MCF 10A (cell line): ENCODE measurements at places on chromosomes 3 and 15. TPM values are rescaled to one million over a fixed set of nuclear protein-coding genes. Genes with fewer than 3 reads are reported as not detected.

DNA sequence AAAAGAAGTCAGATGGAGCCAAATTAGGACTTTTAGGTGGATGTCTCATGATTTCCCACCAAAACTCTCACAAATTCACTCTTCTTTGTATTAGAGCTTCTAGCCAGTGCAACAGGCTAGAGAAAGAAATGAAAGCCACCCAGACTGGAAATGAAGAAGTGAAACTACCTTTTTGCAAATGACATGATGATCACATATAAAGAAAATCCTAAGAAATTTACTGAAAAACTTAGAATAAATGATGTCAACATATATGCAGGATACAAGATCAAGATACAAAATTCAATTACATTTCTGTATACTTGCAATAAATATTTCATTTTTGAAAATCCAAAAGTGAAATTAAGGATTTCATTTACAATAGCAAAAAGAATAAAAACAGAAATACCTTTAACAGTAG, 110.8 kb downstream of the LRIG1 start:
- H3K27ac ChIP-seq, result no peak overlapping the region
- DNase-seq, result no peak
- no peak overlapping the region for H3K4me3 ChIP-seq
- H3K4me1 ChIP-seq, result no peaks in the 10 kb centered on the region
- H3K27me3 ChIP-seq, result no peaks in the 10 kb centered on the region
- peaks cover 45% of the 10 kb centered on the region for H3K36me3 ChIP-seq

- peak; percentile 58 for DNase-seq
- no peak overlapping the region for H3K27ac ChIP-seq
- H3K4me1 ChIP-seq, result peaks cover 6% of the 10 kb centered on the region
These were observed 96.1 kb downstream of the MCTP2 start for GRCh38 chr15:94327356-94327936.

Gene NUP210
- total RNA-seq, result 6.9 and 8.4 TPM in 2 replicates

GRCh38 chr3:157508461-157508860, 5.2 kb upstream of the VEPH1 start:
- H3K27me3 ChIP-seq, result peaks cover 36% of the 10 kb centered on the region
- H3K4me1 ChIP-seq, result no peaks in the 10 kb centered on the region
- H3K36me3 ChIP-seq, result no peaks in the 10 kb centered on the region
- no peak overlapping the region for H3K4me3 ChIP-seq

- H3K27ac ChIP-seq, result no peak overlapping the region
- peaks cover 24% of the 10 kb centered on the region for H3K36me3 ChIP-seq
- H3K4me1 ChIP-seq, result peaks cover 6% of the 10 kb centered on the region
- DNase-seq, result no peak
- no peaks in the 10 kb centered on the region for H3K27me3 ChIP-seq
These were observed 60.1 kb downstream of the SUMF1 start for GRCh38 chr3:4406746-4407568.

Gene A4GNT
- total RNA-seq, result not detected in 2 replicates

Gene ANKRD63
- total RNA-seq, result not detected in 2 replicates

Gene XRN1
- total RNA-seq, result 21.7 and 35.1 TPM in 2 replicates

Gene COL6A6
- total RNA-seq, result not detected in 2 replicates

Gene POPDC2
- total RNA-seq, result 0.91 and 0.93 TPM in 2 replicates

- peak overlapping the region; percentile 15 for H3K4me3 ChIP-seq
- DNase-seq, result peak; percentile 48
- H3K36me3 ChIP-seq, result no peaks in the 10 kb centered on the region
- peak overlapping the region; percentile 89 for H3K27ac ChIP-seq
- no peaks in the 10 kb centered on the region for H3K27me3 ChIP-seq
- peaks cover 36% of the 10 kb centered on the region for H3K4me1 ChIP-seq
These were observed 235.9 kb downstream of the LPP start for GRCh38 chr3:188389711-188390342.

Gene ECE2
- total RNA-seq, result not detected in 2 replicates

Gene ATP13A4
- total RNA-seq, result not detected in 2 replicates

DNA sequence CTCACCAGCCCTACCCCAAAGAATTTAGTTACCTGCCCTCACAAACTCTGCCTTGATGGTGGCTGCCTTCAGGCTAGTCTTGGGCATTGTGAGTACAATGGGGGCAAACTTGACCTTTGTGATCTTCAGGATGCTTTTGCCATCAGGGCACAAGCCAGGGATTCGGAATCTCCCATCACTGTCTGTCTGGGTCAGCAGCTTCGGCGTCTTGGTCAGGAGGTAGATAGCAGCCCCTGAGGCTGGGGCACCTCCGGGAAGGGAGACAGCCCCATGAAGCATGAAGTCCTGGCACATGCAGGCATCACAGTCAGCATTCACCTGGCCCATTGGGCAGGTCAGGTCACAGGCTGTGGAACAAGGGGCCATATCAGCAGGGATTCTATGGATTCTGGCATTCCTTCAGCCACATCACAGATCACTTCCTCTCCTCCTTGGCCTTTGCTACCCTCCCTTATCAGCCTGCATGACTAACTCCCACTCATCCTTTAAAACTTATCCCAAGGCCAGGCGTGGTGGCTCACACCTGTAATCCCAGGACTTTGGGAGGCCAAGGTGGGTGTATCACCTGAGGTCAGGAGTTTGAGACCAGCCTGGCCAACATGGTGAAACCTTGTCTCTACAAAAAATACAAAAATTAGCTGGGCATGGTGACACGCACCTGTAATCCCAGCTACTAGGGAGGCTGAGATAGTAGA, 6.9 kb downstream of the CILP start:
- no peak overlapping the region for H3K27ac ChIP-seq
- no peak overlapping the region for H3K4me3 ChIP-seq
- H3K4me1 ChIP-seq, result no peaks in the 10 kb centered on the region
- DNase-seq, result no peak
- H3K36me3 ChIP-seq, result no peaks in the 10 kb centered on the region
- H3K27me3 ChIP-seq, result no peaks in the 10 kb centered on the region

Gene RARRES1
- not detected in 2 replicates for total RNA-seq

Gene ZMYND10
- total RNA-seq, result 0.68 and 1.0 TPM in 2 replicates

GRCh38 chr15:62066663-62067447, at the start of gene C2CD4A:
C2CD4A (plus strand) TSS chr15:62066977; CDS start chr15:62067614, 637 bp downstream.
- peaks cover 24% of the 10 kb centered on the region for H3K4me1 ChIP-seq
- H3K27me3 ChIP-seq, result peaks cover 10% of the 10 kb centered on the region
- DNase-seq, result peak; percentile 63

Gene WDR49
- total RNA-seq, result 0.54 and 0.98 TPM in 2 replicates

Gene ZNF385D
- total RNA-seq, result 1.5 and 1.8 TPM in 2 replicates

- no peak overlapping the region for H3K27ac ChIP-seq
- H3K27me3 ChIP-seq, result no peaks in the 10 kb centered on the region
- H3K4me3 ChIP-seq, result no peak overlapping the region
- peaks cover 9% of the 10 kb centered on the region for H3K36me3 ChIP-seq
- H3K4me1 ChIP-seq, result no peaks in the 10 kb centered on the region
These were observed 22.5 kb downstream of the MAP2K5 start for GRCh38 chr15:67564968-67565345.

DNA sequence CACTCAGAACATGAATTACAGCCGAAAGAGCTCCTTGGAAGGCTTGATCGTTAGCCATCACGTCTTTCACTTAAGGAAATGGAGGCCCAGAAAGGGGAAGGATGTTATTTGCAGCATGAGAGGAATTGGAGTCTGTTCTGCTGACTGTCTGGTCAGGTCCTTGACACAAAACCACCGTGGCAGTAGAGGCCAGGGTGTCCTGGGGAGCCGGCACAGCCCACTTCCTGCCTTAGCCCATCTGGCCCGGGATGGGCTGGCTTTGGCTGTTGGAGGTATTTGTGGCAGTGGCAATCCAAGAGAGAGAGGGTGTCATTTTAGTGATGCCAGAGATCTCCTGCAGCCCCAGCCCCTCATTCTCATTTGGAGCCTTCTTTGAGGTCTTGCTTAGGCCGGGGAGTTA, 37.4 kb downstream of the ST6GAL1 start:
- no peak overlapping the region for H3K27ac ChIP-seq
- H3K4me3 ChIP-seq, result no peak overlapping the region
- H3K36me3 ChIP-seq, result peaks cover 18% of the 10 kb centered on the region
- no peaks in the 10 kb centered on the region for H3K27me3 ChIP-seq

- H3K4me1 ChIP-seq, result peaks cover 3% of the 10 kb centered on the region
- no peak for DNase-seq
- no peaks in the 10 kb centered on the region for H3K27me3 ChIP-seq
- peaks cover 56% of the 10 kb centered on the region for H3K36me3 ChIP-seq
These were observed 60.4 kb downstream of the UQCC5 start for GRCh38 chr3:52596658-52597265.

- H3K4me3 ChIP-seq, result no peak overlapping the region
- H3K27me3 ChIP-seq, result no peaks in the 10 kb centered on the region
- H3K27ac ChIP-seq, result no peak overlapping the region
- peaks cover 7% of the 10 kb centered on the region for H3K4me1 ChIP-seq
- DNase-seq, result no peak
- no peaks in the 10 kb centered on the region for H3K36me3 ChIP-seq
These were observed 29.5 kb downstream of the CFAP100 start for GRCh38 chr3:126424039-126424717.

GRCh38 chr15:38229705-38230310, 22.8 kb upstream of the SPRED1 start:
- H3K4me3 ChIP-seq, result no peak overlapping the region
- peaks cover 6% of the 10 kb centered on the region for H3K4me1 ChIP-seq
- H3K36me3 ChIP-seq, result no peaks in the 10 kb centered on the region

- H3K36me3 ChIP-seq, result peaks cover 12% of the 10 kb centered on the region
- DNase-seq, result no peak
- H3K4me3 ChIP-seq, result no peak overlapping the region
- peaks cover 14% of the 10 kb centered on the region for H3K4me1 ChIP-seq
- H3K27me3 ChIP-seq, result no peaks in the 10 kb centered on the region
These were observed 26.2 kb downstream of the RHOA start for GRCh38 chr3:49385617-49386016.

DNA sequence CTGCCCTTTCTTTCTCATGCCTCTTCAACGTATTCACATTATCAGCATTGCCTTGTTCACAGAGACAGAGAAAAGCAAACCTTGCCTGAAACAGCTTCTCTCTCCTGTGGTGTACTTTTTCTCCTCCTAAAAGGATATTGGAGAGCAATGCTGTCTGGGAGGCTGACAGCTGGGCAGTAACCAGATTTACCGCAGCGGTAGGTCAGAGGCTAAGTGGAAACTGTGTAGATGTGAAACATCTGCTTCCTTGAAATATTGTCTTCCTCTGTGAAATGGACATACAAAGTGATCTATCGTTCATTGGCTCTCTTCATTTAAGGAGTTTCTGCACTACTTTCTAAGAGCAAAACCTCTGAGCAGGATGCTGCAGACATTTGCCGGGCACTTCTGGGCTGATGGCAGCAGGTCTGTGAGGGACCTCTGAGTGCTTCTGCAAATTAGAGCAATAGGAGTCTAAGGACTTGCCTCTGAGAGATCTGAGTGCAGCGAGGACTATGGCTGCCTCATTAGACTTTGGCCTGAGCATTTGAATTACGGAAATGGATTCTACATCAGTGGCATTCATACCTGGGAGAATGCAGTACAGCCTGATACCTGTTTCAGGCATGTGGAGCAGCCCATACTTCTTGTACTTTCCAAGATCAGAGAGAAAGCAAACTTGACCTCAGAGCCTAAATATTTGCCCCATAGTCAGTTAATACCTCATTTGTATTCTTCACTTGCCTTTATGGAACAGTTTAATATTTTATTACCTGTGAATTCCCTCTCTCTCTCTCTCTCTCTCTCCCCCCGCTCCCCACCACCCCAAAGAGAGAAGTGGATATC, 260.5 kb upstream of the TPRG1 start:
- H3K27ac ChIP-seq, result no peak overlapping the region
- H3K36me3 ChIP-seq, result no peaks in the 10 kb centered on the region
- no peak overlapping the region for H3K4me3 ChIP-seq
- H3K4me1 ChIP-seq, result no peaks in the 10 kb centered on the region
- no peaks in the 10 kb centered on the region for H3K27me3 ChIP-seq
- DNase-seq, result no peak

DNA sequence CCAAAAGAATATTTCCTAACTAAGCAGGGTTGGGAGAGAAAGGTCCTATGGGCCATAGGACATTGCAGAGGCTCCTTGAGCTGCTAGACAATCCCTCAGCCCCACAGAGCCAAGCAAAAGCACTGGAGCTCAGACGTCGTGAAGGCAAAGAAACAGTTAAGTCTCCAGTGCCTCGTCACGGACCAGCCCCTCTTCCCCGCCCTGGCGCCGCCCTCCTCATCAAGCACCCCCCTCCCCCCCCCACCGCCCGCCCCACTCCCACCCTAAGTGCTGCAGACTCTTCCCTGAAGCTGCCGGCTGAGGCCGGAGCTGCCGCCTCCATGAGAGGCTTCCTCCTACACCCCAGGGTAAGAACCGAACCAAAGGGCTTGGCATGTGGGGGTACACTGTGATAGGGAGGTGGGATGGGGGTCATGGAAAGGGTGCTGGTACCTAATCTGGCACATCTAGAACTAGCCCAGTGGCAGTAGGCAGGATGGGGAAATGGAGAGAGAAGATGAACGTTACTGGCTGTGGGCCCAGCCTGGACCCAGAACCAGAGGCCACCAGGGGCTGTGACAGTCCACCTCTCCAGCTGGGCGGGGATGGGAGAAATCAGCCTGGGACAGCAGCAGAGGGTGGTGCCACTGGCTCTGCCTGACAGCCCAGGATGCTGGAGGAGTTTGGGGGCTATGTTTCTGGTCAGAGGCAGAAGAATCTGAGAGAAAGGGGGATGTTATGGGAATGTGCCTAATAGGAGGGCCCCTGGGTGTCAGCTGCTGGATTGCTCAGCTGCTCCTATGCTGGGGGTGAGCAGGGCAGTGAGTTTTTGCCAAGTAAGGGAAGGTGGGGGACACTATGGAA, at the start of gene MAP1A:
Gene MAP1A (plus strand): TSS at position 255 of the 843 bp plus-strand sequence. CDS start 3,866 bp downstream, outside the sequence.
- no peak within 1 kb of the TSS for H3K27ac ChIP-seq
- H3K36me3 ChIP-seq, result no peaks in the 10 kb centered on the region
- H3K27me3 ChIP-seq, result peaks cover 35% of the 10 kb centered on the region
- no peak for DNase-seq
- no peak within 1 kb of the TSS for H3K4me3 ChIP-seq

GRCh38 chr3:126146034-126146433, 34.4 kb downstream of the ALDH1L1 start:
- H3K27me3 ChIP-seq, result peaks cover 27% of the 10 kb centered on the region
- no peak overlapping the region for H3K4me3 ChIP-seq
- H3K4me1 ChIP-seq, result no peaks in the 10 kb centered on the region
- H3K36me3 ChIP-seq, result no peaks in the 10 kb centered on the region

- no peak overlapping the region for H3K27ac ChIP-seq
- no peak overlapping the region for H3K4me3 ChIP-seq
- H3K36me3 ChIP-seq, result no peaks in the 10 kb centered on the region
- no peak for DNase-seq
- peaks cover 12% of the 10 kb centered on the region for H3K4me1 ChIP-seq
These were observed 847.4 kb downstream of the FHIT start for GRCh38 chr3:60403866-60404265.

DNA sequence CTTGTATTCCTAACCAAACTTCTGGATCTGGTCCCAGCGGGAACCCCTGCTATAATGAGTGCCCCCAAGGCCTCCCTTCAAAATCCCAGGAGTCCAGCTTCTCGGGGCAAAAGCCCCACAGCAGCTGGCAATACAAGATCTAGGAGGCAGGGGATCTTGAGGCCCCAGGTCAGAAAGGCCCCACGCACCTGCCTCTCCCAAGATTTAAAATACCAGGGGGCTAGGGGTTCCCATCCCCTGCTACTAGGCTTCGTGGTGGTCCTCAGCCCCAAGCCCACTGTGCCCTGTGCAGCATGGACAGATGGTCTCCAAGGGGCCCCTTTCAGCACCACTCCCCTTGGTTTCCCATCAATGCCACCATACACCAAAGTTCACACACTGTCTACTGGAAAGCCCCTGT, 15.8 kb upstream of the CYP11A1 start:
- no peak for DNase-seq
- H3K4me3 ChIP-seq, result no peak overlapping the region
- H3K4me1 ChIP-seq, result peaks cover 17% of the 10 kb centered on the region
- no peaks in the 10 kb centered on the region for H3K36me3 ChIP-seq
- H3K27ac ChIP-seq, result no peak overlapping the region

- no peak overlapping the region for H3K4me3 ChIP-seq
- peak overlapping the region; percentile 80 for H3K27ac ChIP-seq
- no peaks in the 10 kb centered on the region for H3K27me3 ChIP-seq
- H3K4me1 ChIP-seq, result peaks cover 19% of the 10 kb centered on the region
These were observed 29.9 kb downstream of the ACP3 start for GRCh38 chr3:132346841-132347736.

- no peaks in the 10 kb centered on the region for H3K4me1 ChIP-seq
- no peaks in the 10 kb centered on the region for H3K36me3 ChIP-seq
- H3K27me3 ChIP-seq, result peaks cover 69% of the 10 kb centered on the region
- DNase-seq, result no peak
These were observed 12.7 kb upstream of the SNTN start for GRCh38 chr3:63639806-63640205.
